Activated CD8-positive, alpha-beta memory T cell treated with anti-CD3 and anti-CD28 coated beads for 4 hours (primary cell): ENCODE measurements at places on chromosomes 4 and X.
A peak's percentile ranks its signal among the peaks of the same experiment; 100 is the strongest.

- DNase-seq, result no peak
These were observed 208.2 kb downstream of the TENM3 start for GRCh38 chr4:182451441-182451840.

GRCh38 chr4:113053883-113054282, 4.4 kb downstream of the ANK2 start:
- DNase-seq, result no peak

DNA sequence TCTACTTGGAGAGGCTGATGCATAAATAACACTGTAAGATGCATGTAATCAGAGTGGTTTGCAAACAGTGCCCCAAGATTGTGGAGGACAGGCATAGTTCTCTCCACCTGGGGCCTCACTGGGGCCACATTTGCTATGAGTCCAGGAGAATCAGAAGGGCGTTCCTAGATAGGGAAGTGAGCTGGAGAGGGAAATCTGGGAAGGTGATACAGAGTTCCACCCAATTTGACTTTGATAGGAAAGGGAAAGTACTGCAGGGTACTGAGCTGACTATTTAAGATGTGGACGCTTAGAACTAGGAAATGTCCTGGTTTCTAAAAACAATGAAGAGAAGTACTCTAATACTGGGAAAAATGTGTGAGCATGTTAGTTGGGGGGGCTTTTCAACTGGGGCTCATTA, 33.9 kb downstream of the FAM9C start:
- no peak for DNase-seq

DNA sequence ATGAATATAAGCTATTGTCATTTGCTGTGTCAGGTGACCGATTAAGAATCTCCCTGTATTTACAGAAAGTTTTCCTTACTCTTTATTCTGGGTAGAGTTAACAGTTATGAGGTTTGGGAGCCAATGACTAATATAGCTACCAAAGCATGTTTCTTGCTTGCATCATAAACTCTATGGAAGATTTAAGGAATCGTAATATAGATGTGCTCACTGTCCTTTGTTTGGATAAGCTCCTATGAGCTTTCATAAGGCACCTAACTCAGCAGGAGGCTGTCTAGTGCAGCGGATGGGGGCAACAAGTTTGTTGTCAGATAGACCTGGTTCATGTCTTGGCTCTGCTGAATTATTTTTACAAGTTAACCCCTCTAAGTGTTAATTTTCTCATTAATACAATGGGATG, 75.0 kb upstream of the PAQR3 start:
- DNase-seq, result no peak

DNA sequence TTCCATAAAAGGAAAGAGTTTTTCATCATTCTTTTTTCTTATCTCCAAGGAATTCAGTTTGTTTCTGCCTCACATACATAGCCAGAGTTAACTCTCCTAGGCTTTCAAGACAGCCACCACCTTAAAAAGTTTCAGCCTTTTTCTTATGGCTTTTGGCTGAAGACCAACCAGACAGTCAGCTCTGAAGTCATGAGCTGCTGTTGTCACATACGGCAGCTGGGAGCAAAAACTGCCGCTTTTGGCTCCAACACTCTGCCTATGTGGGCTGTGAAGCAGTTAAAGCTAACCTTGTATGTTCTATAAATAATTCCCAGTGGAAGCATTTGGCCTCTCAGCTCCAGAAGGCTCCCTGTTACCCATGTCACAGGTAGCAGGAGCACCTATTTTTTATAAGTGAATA, 104.1 kb downstream of the KLHL4 start:
- DNase-seq, result no peak

DNA sequence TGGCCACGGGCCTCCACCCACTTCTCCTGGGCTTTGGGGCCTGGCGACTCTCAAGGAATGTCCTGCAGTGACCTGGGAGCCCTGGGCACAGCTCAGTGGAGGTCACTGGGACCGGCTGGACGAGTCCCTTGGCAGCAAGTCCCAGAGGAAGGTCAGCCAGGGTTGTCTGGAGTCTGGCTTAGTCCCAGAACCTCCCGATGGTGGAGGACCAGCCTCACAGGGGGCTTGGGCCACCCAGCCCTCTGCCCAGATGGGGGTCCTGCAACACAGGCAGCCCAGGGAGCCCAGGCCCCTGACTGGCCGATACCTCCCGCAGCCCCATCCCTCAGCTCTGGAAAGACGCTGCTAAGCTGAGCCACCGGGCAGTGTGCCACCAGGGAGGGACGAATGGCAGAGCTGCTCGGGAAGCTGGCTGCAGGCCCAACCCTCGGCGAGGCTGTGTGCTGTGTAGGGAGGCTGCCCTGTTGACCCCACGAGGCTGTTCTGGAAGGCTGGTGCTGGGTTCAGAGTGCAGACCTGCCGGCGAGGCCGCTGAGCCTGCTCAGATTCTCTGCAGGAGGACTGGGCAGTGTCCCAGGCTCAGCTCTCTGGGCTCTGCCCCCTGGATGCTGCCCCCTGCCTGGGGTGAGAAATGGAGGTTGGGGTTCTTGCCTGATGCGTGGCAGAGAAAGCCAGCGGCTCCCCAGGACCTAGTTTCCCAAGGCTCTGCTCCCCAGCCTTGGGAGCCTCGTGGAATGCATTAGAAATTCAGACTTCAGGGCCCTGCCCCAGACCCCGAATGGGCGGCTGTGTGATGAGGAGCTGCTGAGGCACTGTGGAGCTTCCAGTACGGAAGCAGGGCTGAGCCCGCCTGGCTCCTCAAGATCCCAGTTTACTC, 61.7 kb downstream of the ADRA2C start:
- no peak for DNase-seq

DNA sequence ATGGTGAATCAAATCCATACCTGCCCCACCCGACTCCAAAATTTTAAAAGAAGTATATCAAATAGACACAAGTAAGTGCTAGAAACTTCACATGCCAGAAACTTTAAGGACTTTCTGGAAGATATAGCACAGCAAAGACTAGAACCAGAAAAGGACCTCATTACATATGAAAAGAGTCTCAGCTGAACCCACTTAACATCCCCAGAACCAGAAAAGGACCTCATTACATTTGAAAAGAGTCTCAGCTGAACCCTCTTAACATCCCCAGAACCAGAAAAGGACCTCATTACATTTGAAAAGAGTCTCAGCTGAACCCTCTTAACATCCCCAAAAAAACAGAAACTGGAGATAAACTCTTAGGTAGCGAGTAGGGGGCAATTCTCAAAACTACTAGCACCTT, 32.3 kb downstream of the STPG2 start:
- DNase-seq, result no peak

GRCh38 chr4:76620723-76621468, 185.9 kb downstream of the SHROOM3 start:
- DNase-seq, result no peak

- DNase-seq, result no peak
These were observed 497.9 kb upstream of the PCDH10 start for GRCh38 chr4:132651196-132651595.

DNA sequence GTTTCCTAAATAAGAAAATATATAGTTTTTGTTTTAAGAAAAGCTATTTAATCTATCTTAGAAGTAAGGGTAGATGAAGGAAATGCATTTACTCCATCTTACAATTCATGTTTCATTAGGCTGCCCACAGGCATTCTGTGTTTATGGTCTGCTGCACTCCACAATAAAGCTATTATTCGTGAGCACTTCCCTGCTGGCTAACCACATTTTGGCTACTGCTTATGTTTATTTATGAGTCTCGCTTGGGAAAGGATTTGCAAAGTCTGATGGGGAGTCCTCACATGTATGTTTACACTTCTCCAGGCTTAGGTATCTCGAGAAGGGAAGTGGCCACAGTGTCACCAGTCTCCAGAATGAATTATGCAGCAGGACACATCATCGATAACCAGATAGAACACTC, 260.8 kb upstream of the VCX start:
- DNase-seq, result no peak

DNA sequence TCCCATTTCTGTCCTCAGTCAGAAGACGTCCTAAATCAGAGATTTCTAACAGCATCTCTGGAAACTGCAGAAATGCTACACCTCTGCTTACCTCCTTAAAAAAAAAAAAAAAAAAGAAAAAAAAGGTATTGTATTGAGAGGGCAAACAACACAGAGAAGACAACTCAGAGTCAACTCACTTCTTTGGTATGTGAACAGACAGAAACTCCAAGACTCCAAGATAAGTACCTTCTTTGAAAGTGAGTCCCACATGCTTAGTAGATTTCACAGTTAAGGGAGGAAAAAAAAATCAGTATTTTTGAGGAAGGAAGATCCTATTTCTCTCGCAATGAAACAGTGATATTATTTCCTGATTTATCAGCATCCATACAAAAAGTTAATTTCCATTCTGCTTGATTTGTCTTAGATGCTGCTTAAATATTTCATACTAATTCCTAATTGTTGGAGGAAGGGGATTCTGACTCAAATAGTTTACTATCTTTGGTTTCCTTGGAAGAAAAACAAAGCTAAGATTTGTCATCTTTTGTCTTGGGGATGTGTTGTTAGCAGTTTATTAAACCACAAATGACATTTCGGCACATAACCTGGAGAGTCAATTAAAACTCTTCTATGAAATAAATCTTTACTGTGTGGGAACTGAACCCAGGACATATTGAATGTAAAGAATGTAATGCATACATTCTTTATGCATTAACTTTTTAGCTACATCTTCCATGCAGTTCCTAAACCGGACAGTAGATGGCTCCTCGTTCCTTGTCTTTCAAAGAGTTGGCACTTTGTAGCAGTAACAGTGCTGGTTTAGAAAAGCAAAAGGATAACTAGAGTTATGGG, 4.7 kb downstream of the RASGEF1B start:
- DNase-seq, result peak; percentile 42
